Small intestine (tissue), 16 donors: ENCODE measurements at places on chromosomes 3 and 15. TPM values are rescaled to one million over a fixed set of nuclear protein-coding genes. Genes with fewer than 3 reads are reported as not detected.

The KNL1 gene
- polyA plus RNA-seq: 11.0 TPM

GRCh38 chr3:70531838-70532489, 219.5 kb upstream of the MDFIC2 start:
- DNase-seq: no peak

DNA sequence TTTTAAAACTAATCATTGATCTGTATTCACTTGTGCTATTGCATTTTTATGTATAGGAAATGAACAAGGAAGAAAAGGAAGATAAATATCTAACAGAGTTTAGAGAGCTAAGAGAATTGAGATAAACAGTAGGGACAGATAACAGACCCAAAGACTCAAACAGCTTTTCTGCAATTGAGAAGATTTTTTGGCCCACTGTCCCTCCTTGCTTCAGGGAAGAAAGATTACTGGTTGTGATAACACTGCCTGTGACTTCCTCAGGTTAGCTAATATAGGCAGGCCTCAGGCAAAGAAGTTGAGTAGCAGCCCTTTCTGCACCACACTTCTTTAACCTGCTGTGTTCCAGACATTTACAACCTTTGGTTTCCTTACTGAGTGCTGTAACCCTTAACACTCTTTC, 2.7 kb upstream of the COX17 start:
- DNase-seq: no peak

GRCh38 chr3:166104938-166105337, 267.7 kb upstream of the BCHE start:
- no peak for DNase-seq

DNA sequence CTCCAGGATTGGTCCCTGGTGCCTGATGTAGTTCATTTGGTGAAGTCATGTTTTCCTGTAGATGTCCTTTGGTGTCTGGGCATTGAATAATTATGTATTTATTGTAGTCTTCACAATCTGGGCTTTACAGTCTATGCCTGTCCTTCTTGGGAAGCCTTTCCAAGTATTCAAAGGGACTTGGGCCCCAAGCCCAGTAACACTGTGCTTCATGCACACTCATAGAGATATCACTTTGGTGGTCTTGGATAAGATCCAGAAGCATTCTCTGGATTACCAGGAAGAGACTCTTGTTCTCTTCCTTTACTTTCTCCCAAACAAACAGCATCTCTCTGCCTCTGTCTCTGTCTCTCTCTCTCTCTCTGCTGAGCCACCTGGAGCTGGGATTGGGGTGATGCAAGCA, 281.1 kb upstream of the GOLGA6L4 start:
- no peak for DNase-seq

DNA sequence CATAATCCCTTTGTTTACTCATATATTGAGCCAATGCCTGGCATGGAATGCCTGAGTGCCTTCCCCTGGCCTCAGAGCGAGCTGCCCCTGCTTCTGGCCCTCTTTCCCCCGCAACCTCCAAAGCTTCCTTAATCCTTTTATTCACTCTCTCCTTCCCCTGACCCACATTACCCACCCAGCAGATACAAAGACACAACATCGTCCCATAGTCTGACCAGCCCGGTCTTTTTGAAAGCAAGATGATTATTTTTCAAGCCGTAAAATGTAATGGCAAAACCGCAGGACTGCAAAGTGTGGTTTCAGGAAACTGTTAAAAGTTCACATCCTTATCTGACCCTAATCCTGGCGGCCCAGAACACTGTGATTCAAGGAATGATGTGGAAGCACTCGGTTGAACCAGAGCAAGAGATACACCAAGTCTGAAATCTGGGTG, 78.4 kb upstream of the LRTM1 start:
- DNase-seq: no peak
